ENCODE measurements at places on chromosomes 13 and 19. TPM values are rescaled to one million over a fixed set of nuclear protein-coding genes. Genes with fewer than 3 reads are reported as not detected.

NXNL1 gene
- total RNA-seq: not detected

ZNF555 gene
- 3.0 TPM for total RNA-seq

UNC13A gene
- total RNA-seq: under 0.01 TPM

PSG6 gene
- not detected for total RNA-seq

THSD8 gene
- total RNA-seq: not detected

SLC6A16 gene
- total RNA-seq: 0.22 TPM
